HCEC 1CT (cell line): ENCODE measurements at places on chromosomes 3 and 15.
A peak's percentile ranks its signal among the peaks of the same experiment; 100 is the strongest.

DNA sequence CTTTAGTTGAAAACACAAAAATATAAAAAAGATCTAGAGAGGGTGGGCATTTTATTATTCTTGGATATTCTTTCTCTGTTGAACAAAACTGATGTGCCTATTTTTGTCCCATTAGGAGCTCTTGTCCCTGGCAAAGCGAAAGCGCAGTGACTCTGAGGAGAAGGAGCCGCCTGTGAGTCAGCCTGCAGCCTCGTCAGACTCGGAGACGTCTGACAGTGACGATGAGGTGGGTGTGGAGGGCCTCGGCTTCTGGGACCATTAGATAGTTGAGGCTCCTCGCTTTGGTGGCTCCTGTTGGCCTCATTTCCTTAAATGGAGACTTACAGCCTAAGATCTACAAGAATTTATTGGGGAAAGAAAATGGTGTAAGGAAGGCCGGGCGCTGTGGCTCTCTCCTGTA is 21.3 kb downstream of the RTF1 start:
- DNase-seq = no peak

GRCh38 chr3:62169906-62170660 is 203.3 kb downstream of the FEZF2 start:
- DNase-seq = peak; percentile 30

DNA sequence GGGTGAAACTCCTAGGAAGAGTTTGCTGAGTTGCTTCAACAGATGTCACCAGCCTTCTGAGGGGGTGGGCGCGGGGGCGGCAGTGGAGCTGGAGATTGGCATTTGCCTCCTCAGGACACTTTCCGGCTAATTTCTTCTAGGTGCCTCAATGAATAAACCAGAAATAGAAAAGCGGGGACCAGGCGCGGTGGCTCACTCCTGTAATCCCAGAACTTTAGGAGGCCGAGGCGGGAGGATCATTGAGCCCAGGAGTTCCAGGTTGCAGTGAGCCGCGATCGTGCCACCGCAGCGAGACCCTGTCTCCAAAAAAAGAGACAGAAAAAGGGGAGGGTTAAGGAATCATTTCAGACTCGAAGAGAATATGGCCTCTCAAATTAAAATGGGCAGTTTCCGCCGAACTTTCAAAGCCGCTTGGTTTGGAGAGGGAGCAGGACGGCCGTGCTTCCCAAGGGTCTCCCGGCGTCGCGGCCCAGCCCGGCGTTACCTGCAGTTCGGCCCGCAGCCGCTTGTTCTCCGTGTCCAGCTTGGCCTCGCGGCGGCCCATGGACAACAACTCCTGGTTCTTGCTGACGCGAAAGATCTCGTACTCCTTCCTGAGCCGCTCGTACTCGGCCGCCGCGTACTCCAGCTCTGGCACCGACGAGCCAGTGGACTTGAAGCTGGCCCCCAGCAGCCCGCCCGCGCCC is 587 bp downstream of the NPHP3 start:
- DNase-seq = peak; percentile 73

- no peak for DNase-seq
Measured at GRCh38 chr3:67346081-67346480, 308.3 kb downstream of the SUCLG2 start.

DNA sequence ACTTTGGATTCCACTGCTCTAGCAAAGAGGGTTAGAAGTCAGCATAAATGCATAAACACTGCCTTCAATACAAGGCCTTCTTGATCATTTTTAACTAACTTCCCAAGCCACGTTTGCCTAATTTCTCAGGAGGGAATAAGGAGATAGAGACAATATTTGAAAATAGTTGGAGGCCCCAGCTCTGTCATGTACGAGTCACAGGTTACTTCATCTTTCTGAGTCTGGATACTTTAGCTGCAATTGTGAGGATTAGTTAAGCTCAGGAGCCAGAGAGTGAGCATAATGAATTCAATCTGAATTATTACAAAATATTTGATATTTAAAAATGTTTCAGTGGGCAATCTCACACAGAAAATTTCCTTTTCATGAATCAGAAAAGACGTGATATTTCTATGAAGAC is 298.9 kb downstream of the SHOX2 start:
- DNase-seq = peak; percentile 35

DNA sequence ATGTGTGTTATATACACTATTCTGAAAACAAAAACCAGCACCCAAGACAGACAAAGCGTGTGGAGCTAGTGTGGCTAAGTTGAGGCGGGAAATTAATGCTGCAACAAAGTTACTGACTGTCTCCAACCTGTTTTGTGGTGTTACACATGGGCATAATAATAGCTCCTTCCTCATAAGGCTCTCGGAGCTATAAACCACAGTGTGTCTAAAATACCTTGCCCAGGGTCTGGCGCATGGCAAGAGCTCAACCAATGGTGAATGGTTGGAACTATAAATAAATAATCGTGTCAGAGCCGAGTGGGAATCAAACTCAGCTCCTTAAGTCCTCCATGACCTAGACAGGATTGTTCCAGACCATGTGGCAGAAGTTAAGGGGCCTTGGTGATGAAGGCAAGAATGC is 35.9 kb upstream of the TFRC start:
- DNase-seq = no peak

- DNase-seq = no peak
Measured at GRCh38 chr3:195762249-195762585, 41.4 kb downstream of the MUC20 start.

DNA sequence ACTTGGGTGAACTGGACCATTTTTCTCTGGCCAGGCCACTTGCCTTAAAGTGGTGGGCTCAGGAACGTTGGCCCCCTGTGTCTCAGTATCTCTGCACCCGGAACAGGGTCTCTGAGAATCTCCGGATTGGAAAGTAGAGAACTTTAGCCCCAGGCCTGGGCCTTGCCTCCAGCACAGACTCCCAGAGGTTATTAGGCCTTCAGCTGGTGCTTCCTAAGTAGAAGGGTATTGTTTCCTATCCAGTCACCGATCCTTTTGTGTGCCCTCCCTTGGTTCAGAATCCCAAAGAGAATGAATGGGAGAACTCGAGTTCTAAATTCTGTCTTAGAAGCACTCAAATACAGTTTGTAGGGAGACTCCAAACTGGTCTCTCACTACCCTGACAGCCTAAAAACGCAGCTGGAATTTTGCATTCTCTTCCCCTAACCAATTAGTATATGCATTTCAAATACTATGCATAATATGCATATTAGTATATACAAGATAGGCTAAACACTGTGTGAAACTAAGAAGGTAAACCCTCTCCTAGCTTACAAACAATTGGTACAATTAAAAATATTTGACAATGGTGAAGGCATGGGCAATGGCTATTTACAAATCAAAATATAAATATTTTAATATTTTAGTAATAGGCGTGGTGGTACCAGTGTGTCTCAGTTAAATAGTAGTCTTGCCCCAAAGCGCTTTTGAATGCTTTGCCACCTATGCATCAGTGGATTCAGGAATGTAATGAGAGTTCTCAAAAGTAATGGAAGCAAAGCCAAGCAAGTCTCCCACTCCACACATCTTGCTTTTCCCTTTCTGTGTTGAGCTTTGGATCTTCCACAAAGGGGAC is 48.5 kb upstream of the SLC4A7 start:
- no peak for DNase-seq

- no peak for DNase-seq
Measured at GRCh38 chr3:113247068-113247467, 35.7 kb downstream of the BOC start.

DNA sequence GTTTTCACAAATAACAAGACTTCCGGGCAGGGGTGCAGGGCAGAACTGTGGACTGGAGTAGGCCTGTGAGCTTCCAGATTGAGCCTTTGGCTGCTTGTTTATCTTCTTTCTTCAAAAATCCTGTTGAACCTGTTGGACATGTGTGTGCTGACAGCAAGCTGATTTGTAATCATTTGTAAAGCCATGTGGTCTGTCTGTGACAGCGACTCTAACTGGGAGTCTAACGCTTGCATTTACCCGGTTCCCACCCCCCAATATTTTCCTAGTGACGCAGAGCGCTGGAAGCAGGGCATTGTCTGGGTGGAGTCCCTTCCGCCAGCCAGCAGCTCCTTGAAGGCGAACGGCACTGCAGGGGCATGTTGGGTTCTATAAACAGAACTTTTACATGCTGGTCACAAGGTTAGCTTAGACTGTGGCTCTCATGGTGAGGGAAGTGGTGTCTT is 85.7 kb upstream of the MYZAP start:
- no peak for DNase-seq

DNA sequence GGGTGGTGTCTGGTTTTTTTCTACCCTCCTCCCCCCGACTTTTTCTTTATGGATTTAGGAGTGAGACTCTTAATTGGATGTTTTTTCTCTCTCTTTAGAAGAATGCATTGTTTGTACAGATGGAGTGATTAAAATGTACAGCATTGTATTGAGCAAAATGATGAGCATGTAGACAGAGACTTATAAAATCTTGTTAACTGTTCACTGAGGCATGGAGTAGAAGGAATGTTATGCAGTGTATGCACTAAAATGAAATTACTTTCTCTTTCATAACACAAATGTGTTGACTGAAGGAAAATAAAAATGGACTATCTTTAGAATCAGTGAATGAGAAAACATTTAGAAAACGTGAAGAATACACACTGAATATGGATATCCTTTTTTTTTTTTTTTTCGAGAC is 39.8 kb downstream of the ZFAND6 start:
- no peak for DNase-seq

GRCh38 chr15:100338971-100339444 is 2.8 kb downstream of the ADAMTS17 start:
- DNase-seq = no peak

- no peak for DNase-seq
Measured at GRCh38 chr3:194990454-194991337, 280.3 kb downstream of the XXYLT1 start.

- DNase-seq = no peak
Measured at GRCh38 chr15:58524247-58524646, 92.5 kb downstream of the LIPC start.

- DNase-seq = no peak
Measured at GRCh38 chr15:37967788-37968187, 33.3 kb downstream of the TMCO5A start.

- no peak for DNase-seq
Measured at GRCh38 chr3:131892331-131892730, 142.5 kb downstream of the CPNE4 start.

DNA sequence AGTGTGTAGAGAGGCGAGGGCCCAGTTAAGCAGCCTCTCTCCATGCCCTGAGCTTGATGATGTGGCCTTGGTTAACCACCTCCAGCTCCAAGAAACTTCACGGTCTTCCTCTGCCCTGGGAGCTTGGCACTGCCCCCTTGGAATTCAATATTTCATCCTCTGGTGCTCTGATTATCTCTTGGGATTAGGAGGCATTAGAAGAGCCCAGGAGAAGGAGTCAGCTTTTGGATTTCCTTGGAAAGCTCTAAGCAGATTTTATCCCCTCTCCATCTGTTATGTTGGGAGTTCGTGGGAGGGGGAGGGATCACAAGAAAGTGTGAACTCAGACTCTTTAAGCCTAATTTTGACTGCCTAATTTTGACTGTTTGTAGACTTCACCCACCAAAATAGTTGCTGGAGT is 132.7 kb upstream of the AGBL1 start:
- no peak for DNase-seq

DNA sequence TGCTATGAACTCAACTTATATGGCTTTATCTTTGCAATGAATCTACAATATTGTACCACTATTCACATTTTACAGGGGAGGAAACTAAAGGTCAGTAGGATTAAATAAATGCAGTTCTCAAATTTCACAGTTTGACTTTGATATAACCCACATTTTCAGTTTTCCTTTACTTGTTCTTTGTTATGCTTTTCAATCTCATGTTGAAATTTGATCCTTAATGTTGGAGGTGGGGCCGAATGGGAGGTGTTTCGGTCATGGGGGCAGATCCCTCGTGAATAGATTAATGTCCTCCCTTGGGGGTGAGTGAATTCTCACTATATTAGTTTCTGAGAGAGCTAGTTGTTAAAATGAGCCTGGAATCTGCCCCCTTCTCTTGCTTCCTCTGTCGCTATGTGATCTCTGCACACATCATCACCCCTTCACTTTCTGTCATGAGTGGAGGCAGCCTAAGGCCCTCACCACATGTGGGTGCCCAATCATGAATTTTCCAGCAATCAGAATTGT is 44.7 kb downstream of the CD200 start:
- DNase-seq = peak; percentile 9

DNA sequence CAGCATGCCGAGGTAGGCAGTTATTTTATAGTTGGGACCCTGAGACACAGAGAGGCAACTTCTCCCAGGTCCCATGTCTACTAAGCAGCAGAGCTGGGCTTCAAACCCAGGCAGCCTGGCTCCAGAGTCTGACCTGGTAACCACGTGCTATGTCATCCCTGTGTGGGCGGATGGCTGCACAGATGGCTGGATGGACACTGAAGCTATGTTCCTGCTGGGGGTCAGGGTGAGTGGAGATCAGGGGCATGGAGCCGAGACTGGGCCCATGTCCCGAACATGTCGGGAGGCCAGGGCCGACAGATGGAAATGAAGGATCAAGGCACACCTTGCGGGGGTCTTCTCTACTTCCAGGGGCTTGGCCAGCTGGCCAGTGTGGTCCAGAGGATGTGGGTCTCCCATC is 9.3 kb upstream of the FBLN2 start:
- DNase-seq = no peak

DNA sequence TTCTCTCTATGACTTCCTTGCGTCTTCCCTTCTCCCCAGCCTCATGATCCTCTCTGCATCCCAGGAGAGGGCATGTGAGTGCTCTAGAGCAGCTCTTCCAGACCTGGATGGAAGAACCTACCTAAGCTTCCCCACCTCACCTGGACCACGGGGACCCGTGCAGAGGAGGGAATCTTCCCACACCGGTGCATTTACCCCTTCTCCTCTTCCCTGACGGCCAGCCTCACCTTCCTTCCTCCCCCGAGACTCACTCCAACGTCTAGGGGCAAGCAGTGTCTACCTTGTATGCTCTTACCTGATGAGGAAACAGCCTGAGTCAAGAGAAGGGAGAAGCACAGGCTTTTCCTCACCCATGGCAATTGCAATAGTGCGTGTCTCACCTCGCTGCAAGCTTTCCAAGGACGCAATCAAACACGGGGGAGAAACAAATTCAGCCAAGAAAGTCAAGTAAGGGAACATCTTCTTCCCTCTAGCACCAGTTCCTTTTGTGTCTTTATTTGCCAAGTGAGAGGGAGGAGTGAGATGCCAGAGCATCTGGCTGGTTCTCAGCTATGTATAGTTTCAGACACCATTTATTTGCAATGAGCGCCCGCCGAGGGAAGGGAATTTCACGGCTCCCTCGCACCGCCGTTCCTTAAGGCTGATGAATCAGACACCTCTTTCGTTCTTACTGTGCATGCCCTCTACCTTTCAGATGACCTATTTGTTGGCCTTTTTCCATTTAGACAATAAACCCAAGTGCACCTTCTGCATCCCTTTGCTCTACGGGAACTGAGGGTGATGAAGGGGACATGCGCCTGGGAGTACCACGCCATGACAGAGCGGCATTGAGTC is 1.8 kb upstream of the CCR9 start:
- DNase-seq = no peak

GRCh38 chr15:82647835-82648256 is 683 bp upstream of the CPEB1 start:
- DNase-seq = no peak

GRCh38 chr3:60501314-60501713 is 749.9 kb downstream of the FHIT start:
- no peak for DNase-seq

GRCh38 chr3:16877505-16877904 is 7.2 kb upstream of the PLCL2 start:
- DNase-seq = no peak
